Chondrocyte (in vitro differentiated cells): ENCODE measurements at places on chromosomes 7 and 10. TPM values are rescaled to one million over a fixed set of nuclear protein-coding genes. Genes with fewer than 3 reads are reported as not detected.

The GSDME gene
- 19.8 to 23.9 TPM (median 23.6 TPM) in 3 replicates for total RNA-seq

- no peak for DNase-seq
These were observed 5.1 kb downstream of the AUTS2 start for GRCh38 chr7:69603351-69603750.

DNA sequence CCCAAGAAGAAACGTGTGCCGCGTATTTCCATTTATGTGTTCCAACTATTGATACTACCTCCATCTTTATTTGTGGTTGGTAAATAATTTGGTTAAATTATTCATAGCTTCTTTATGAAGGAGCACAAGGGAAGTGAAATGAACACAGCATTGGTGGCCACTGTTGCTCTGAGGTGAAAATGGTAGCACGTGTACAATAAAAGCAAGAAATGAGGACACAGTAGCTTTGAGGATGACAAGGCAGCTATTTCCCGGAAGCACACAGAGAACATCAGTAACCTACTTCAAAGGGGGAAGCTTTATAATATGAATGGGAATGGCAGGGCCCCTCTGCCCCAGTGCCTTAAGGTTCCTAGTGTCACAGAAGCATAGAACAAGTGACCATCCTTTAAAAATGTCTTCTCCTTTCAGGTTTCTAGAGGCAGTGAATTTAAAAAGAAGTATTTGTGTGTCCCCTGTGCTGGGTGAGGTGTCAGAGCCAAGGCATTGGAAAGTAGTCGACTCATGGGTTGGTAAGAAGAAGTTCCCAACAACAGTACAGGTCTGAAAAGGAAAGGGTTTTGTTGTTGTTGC, 78.8 kb downstream of the SGMS1 start:
- no peak for DNase-seq

DNA sequence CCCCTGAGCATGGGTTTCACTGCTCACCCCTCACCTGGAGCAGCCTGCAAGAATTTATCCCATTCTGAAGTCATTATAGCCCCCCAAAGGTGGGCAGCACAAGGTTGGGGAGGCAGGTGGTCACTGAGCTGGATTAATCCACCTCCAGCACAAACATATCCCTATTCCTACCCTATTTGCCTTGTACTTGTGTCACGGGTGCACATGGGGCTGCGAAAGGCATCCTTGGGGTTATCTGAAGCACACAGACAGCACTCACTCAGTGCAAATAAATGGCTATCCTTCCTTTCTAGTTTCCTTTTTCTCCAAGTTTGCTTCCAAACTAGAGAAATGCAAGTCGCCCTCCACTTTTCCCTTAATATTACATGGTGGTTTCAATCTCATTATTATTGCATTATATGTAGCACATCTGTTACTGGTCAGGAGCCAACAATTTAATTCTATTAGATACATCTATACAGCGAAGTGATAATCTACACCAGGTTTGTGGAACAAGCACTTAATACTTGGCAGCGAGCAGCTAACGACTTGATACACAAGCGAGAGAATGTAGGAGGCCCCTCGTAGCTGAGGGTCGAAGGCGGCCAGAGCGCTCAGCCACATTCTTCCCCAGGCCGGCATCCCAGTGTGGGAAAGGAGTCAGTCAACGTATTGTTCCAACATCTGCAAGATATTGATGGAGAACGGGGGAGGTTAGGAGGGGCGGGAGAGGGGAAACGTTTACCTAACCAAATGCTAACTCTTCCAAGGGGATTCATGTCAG, 121.3 kb upstream of the HABP2 start:
- no peak for DNase-seq
